ENCODE measurements at places on chromosomes 2 and 18.

DNA sequence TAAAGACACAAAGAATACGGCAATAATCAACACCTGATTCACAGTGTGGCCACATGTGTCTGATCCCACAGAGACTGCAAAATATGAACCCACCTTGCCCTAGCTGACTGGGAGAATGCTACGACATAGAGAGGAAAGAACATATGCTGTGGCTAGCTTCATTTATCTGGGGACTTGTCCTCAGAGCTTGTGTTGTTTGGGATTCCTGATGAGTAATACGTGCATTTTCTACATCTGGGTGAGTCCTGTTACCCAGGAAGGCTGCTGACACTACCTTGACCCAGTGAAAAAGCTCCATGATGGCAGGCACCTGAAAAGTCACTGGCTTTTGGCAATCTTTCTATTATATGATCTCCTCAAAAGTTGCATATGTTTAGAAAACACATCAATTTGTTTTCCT, 427.7 kb upstream of the LYPD1 start:
- no peak for DNase-seq

DNA sequence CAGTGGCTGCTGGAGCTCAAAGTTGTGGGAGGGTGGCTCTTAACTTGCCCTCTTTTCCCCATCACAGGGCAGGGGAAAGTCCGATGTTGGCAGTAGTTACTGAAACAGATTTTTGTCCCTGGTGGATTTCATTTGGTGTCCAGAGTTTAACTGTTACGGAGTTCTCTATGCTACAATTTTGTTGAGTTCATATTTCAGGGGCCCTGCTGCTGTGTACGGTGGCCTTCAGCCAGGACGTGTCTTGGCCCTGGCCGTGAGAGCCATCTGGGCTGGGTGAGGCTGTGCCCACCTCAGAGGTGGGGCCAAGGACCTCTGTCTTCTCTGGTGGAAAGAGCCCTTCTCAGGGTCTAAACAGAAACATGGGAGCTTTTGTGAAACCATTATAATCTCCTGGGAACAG, 67.4 kb downstream of the SH3YL1 start:
- DNase-seq, result no peak

- no peak for DNase-seq
Measured at GRCh38 chr18:24370120-24370519, 27.5 kb downstream of the OSBPL1A start.

DNA sequence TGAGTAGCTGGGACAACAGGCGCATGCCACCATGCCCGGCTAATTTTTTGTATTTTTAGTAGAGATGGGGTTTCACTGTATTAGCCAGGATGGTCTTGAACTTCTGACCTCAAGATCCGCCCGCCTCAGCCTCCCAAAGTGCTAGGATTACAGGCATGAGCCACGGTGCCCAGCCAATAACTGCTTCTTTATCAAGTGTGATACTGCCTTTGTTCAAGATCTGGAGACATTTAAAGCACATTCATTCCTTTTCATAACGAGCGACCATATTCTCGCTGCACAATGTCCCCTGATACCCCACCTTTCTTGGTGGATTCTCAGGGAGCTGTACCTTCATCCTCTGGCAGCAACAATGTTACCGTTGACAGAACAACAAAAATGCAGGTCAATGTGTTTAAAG, 75.4 kb downstream of the PIEZO2 start:
- DNase-seq, result no peak

DNA sequence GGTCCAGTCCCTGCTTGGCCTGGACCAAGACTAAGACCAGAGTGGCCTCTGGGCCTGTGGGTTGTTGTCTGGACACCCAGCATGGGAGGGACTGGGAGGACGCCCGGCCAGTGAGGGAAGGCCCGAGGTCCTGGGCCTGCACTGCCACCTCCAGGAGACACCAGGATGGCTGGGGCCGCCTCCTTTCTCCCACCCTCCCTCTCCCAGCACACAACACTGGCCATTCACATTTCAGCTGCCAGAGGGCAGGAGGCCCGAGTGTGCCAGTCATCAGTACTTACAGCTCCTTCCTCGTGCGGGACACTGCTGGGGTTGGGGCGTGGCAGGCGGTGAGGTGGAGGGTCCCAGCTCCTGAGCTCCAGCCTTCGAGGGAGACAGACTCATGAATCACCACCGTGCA, 133.5 kb downstream of the ASB1 start:
- DNase-seq, result no peak

- no peak for DNase-seq
Measured at GRCh38 chr2:181467966-181468707, 11.0 kb downstream of the ITGA4 start.

DNA sequence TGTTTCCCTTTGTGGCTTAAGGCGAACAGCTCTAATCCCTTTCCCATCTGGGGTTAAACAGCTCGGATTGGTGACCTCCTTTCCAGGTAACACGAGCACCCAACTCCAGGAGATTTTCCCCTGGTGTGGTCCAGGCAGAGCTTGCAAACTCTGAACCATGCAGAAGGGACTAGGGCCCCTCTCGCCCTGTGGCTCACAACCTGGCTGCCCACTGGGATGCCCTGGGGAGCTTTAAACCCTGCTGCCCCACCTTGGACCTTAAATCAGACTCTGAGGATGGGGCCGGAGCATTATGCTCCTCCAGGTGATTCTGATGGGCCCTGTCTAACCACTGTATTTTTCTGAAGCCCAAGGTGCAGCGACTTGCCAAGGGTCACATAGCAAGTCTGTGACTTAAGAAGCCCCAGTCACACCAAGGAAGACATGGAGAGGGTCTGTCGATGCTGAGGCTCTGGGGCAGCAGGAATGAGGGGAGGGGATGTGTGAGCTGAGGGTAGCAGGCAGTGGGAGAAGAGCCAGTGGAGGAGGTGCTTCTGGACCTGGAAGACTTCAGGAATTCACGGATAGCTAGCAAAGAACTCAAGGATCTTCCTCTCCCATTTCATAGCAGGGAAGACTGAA, 5.9 kb downstream of the ARID5A start:
- no peak for DNase-seq

- DNase-seq, result no peak
Measured at GRCh38 chr18:59376351-59376935, 17.4 kb upstream of the LMAN1 start.

DNA sequence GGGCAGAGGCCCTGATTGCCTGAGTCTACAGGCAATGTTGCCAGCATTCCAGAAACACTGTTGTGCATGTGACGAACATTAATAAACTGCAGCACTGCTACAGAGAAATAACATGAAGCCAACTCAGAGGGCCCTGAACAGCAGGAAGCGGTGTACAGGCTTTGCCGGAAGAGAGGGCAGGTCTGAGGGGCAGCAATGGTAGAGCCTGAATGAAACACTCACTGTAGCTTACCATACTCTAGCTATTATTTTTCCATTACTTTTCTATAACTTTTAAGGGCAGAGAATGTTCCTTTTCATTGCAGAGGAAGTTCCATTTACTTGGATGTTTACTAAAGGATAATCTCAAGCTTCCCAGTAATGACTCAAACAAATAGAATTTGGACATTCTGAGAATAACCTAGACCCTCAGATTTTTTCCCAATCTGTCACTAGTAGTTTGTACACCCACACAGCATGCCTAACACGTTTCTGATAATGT, 150.4 kb downstream of the MTX2 start:
- no peak for DNase-seq

DNA sequence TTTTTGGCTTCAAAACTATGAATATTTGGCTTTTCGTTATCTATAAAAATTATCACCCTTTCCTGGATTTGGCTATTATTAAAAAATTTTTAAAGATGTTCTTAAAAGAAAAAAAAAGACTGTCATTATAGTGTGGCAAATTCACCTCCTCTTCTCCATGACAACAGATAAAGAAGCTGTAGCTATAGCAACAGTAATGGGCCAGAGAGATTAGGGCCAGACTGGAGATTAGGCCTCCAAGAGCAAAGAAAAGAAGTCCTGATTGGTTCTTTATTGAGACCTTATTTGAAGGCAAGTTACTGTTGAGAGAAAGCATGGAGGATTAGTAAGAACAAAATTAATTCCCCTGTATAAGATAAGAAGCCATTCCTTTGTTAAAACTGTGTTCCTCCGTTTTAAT, 812.5 kb downstream of the DCC start:
- no peak for DNase-seq

DNA sequence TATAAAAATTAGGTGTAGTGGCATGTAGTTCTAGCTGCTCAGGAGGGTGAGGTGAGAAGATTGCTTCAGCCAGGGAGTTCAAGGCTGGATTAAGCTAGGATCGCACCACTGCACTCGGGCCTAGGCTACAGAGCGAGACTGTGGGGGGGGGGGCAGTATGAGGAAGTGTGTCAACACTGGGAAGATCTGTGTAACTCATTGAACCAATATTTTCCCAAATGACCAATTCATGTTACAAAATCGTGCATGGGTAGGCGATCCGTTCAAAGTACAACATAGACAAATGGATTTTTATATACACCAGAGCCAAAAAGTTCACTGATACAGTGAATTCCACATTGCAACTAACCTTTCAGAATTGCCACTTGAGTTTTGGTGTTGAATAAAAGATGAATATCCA, 8.1 kb downstream of the SMAD4 start:
- no peak for DNase-seq

Measured in stimulated activated CD4-positive, alpha-beta T cell treated with anti-CD3 and anti-CD28 coated beads, Interleukin-1b, Interleukin-23, amount 100 ng/mL, for 24 hours (primary cell).